AG10803 (cell line): ENCODE measurements at places on chromosomes 4 and X.

GRCh38 chr4:187491286-187491685 is 504.3 kb upstream of the ZFP42 start:
- no peak for DNase-seq

GRCh38 chr4:24824720-24825119 is 29.3 kb downstream of the SOD3 start:
- DNase-seq: no peak

DNA sequence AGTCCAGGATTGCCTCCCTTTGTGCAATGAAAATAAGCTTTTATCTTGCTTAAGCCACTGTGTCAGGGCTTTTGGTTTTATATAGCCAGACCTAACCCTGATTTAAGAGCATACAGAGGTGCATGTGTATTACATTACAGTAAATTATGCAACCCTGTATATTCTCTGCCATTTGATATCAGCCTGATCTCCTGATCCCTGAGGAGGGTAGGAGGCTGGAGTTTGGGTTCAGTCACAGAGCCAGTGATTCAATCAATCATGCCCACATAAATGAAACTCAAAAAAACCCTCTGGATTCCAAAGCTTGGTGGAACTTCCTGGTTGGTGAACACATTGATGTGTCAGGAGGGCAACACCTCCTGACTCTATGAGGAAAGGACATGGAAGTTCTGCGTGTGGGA is 7.3 kb upstream of the KLHL8 start:
- DNase-seq: no peak

DNA sequence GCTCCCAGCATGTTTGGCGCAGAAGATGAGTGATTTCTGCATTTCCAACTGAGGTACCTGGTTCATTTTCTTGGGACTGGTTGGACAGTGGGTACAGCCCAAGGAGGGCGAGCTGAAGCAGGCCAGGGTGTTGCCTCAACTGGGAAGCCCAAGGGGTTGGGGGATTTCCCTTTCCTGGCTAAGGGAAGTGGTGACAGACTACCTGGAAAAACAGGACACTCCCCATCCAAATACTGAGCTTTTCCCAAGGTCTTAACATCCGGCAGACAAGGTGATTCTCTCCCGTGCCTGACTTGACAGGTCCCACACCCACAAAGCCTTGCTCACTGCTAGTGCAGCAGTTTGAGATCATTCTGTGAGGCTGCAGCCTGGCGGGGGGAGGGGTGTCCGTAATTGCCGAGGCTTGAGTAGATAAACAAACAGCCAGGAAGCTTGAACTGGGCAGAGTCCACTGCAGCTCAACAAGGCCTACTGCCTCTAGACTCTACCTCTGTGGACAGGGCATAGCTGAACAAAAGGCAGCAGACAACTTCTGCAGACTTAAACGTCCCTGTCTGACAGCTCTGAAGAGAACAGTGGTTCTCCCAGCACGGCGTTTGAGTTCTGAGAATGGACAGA is 307.7 kb upstream of the ARSJ start:
- no peak for DNase-seq

- peak; percentile 47 for DNase-seq
Observed at GRCh38 chrX:68647156-68647957, at the start of gene STARD8. TSS of gene STARD8 (plus strand) at chrX:68647666. CDS start at chrX:68647883, 217 bp downstream.

DNA sequence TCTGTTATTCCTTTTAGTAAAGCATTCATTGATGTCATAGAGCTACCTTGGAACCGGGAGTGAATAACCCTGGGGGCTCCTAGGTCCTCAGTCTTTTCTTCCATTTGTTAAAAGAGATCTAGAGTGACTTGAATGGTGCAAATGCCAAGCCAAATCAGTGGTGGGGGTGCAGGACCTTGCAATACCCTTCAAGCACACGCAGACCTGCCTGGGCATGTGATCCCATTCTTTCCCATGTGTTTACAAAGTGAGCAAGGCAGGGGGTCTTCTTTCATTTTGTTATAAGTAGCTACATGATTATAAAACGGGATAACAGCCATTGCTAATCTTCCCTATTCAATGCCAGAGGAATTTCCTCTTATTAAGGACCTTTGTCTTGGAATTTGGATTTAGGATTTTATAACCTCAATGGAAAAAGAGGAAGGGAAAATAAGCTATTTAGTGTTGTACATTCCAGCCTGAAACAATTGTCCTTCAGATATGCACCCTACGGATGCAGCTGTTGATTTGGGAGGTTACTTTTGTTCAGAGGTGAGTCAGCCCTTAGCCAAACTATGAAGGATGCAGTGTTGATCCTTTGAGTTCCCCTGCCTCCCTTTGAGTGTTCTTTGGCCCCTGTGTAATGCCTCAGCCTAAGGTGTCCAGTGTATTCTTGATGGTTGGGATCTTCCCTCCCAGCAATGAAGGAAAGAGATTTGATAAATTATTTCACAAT is 623.8 kb upstream of the HTR2C start:
- DNase-seq: no peak

- DNase-seq: no peak
Observed at GRCh38 chrX:129568349-129568748, 28.3 kb downstream of the OCRL start.

DNA sequence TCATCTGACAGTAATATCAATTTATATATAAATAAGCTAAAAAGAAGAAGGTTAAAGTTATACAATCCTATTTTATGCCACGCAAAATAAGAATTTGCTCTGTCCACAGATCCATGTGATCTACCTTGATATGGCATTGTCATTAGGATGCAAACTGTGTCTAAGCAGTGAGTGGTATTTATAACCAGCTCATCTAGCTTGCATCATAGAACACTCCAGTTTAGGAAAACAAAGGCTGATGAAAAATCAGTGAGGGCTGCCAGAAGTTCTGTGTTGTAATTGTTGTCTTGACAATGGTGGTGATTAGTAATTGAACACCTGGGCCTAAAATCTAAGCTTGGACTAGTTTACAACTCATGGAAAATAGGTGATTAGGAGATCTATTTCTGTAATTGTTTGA is 111.0 kb downstream of the CPE start:
- DNase-seq: peak; percentile 9

- DNase-seq: no peak
Observed at GRCh38 chr4:64911846-64912245, 502.6 kb upstream of the TECRL start.

DNA sequence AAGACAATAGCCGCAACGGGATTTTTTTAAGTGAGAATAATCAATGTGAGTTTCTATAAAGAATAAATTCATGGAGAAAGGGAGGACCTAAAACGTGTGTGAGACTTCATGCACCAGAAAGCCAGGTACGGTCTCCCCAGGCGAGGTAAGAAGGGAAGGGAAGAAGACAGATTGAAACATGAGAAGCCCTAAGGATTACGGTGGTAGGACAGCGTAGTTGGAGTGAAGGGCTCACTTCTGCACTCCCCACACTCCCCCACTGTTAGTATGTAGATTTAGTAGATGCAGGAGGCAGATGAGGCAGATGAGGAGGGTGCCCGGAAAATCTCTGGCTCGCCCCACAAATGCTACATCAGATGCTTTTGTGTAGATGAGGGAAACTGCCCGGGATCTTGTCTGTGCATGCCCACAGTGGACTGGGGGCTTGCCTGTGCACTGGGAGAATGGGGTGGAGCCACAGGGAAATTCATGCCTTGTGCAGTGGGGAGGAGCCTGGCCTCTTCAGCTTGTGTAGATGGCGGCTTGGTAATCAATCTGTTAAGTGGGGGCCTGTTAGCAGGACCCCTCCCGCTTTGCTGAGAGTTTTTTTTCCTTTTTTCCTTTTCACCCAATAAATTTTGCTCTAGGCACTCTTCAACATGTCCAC is 1544.5 kb upstream of the TENM3 start:
- DNase-seq: no peak

DNA sequence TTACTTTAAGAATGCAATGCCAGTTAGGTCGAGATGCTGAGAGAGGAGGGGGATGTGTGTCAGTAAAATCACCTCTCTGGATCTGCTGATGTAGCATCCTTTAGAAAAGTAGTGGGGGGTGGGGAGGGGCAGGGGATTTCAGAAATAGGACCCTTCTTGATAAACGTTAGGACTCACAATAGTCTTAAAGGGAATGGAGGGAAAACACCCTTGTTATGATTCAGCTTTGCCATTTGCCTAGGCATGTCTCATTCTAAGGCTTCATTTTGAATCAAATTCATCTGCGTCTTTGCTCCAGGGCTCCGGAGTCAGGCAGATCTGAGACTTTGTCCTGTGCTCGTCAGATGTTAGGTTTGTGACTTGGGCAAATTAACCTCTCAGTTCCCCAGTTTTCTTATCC is 879 bp downstream of the SH2D1A start:
- no peak for DNase-seq

- DNase-seq: no peak
Observed at GRCh38 chr4:39563346-39563847, 36.2 kb upstream of the UGDH start.

GRCh38 chr4:114180481-114180880 is 201.0 kb upstream of the ARSJ start:
- DNase-seq: peak; percentile 36

DNA sequence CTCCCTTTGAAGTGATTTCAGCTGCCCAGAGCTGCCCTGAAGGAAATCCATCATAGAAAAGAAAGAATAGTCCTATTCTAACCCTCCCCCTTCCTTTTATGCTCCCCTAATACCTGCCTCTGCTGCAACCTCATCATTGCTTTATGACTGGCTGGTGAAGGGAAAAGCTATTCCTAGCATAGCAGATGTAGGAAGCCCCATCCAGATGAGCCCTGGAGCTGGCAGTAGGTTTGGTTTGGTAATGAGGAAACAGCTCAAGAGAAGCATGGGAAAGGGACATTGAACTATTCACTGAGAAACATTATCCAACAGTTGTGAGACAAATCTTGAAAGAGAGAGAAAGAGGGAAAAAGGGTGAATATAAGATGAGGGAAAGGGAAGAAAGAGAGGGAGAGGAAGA is 29.2 kb downstream of the ARSJ start:
- peak; percentile 36 for DNase-seq

DNA sequence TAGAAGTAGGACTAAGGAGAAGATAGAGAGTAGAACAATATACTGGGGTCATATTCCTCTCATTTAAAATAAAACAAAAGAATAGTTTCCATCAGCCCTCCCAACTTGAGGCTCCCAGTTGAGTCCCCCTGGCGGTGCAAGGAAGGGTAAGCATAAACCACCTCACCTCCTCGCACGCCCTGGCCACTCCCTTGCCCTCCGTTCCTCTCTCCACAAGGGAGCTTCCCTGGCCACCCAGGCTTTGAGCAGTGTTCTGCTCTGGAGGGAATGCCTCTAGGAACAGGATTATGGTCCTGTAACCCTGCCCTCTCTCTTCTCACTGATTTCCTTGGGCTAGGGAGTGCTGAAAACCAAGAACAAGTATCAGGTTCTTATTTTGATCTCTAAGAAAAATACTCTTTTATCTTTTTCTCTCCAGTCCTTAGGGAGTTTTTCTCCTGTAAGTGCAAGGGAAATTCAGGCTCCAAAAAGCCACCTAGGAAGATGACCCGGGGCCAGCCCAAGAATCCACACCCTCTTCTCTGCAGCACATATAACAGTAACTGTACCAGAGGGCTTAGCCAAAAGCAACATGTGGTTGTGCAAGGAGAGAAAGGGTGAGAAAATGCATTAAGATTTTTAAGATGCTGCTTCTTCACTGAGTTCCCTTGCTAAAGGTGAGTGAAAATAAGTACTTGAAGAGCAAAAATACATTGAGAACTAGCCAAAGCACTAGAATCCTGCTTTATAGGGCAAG is 69.9 kb downstream of the USP38 start:
- no peak for DNase-seq
